ENCODE measurements at places on chromosomes 6 and 20.

DNA sequence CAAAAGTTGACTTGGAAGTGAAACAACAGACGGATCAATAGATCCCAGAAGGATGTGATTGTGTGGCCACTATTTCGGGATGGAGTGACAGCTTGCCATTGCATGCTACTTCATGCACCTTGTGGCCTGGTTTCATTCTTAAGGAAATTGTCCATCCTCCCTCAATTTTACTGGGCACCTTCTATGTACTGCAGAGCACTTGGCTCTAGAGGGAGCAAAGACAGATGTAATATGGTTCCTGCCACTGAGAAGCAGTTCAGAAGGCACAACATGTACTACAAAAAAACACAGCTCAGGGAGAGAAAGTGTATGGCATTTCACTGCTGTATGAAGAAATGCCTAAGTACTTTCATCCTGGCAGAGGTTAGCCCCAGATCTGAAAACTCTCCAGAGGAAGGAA is 91.9 kb downstream of the FOXA2 start:
- no peak for DNase-seq

GRCh38 chr6:82861121-82861520 is 204.5 kb downstream of the UBE3D start:
- DNase-seq = no peak

GRCh38 chr6:138404666-138405337 is 779 bp downstream of the HEBP2 start:
- DNase-seq = peak; percentile 80

GRCh38 chr6:35742842-35743241 is 6.0 kb downstream of the ARMC12 start:
- DNase-seq = no peak

DNA sequence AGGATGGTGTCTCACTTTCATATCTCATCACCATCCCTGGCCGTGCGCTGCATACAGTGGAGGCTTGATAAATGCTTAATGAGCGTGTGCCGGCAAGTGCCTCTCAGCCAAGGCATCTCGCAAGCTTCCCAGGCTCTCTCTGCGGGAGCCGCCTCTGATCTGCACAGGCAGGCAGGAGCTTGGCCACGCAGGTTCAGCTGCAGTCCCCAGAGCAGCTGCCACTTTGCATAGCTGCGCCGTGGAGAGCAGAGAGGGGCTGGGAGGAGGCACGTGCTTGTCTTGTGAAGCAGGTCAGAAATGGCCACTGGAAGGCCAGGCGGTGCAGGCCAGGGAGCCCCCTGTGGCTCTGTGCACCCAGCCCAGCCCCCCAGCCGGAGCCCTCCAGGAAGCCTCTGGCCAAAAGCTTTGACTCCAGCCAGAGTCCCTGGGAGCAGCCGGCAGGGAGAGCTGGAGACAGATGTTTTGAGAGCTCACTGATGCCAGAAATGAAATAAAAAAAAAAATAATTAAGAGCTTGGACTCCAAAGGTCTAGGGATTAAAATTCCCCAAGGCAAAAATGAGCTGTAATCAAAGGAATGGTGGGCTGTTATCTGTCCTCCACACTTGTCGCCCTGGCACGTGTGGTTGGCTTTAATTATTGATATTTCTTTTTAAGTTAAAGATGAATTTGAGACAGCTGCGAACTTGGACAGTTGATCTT is 377.0 kb downstream of the CDH4 start:
- DNase-seq = peak; percentile 22

- DNase-seq = no peak
Measured at GRCh38 chr6:72976484-72976883, 248.8 kb downstream of the KHDC1L start.

GRCh38 chr6:150286912-150287311 is 81.9 kb upstream of the IYD start:
- DNase-seq = no peak

DNA sequence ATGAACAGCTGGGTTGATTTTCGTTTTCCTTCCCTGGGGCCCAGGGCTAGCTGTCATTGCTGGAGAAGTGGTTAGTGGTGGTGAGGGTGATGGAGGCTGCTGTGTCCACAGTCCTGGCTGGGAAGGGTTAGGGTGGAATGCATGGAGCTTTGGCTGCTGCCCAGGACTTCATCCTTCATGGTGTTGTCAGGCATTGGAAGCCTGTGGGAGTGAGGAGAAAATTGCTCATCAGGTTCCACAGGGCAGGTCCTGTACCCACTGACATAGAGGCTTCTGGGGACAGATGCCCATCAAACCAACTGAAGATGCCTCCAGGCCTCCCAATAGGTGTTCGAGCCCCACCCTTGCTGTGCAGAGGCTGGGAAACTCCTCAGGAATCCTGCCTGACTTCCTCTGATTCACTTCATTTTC is 262.4 kb upstream of the SUPT3H start:
- no peak for DNase-seq

- no peak for DNase-seq
Measured at GRCh38 chr20:44003609-44004008, 89.0 kb downstream of the TOX2 start.

GRCh38 chr20:35604449-35604747 is 11.2 kb upstream of the SPAG4 start:
- peak; percentile 47 for DNase-seq

- DNase-seq = no peak
Measured at GRCh38 chr6:169720207-169720855, 4.0 kb downstream of the PHF10 start.

- DNase-seq = peak; percentile 47
Measured at GRCh38 chr20:63540417-63541186, 3.4 kb upstream of the PTK6 start.

DNA sequence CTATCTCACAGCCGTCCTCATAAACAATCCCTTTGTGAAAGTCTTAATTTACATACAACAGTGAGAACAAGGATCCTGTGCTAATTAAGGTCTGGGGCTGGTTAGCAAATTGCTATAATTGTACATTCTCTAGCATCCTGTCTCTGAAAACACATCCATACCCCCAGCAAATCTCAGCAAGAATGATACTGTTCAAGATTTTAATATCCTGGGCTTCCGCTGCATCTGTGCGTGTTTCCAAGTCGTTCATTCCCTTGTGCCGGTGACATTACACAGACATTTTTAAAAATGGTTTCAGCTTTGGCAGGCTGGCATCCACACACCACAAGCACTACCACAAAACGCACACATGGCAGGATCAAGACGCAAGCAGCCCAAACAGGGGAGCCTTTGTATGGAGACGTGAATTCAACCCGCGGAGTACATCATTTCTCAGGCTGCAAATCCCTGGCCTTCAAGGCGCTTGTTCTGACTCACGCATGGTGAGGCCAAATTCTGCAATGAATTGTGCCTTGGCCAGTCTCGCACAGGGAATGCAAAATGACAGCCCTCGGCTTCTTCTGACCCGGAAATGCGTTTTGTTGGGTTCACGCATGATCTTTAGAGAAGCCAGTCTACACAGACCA is 20.3 kb downstream of the ZMYND8 start:
- DNase-seq = no peak

GRCh38 chr6:1868561-1869261 is 259.0 kb downstream of the FOXC1 start:
- DNase-seq = no peak

- DNase-seq = no peak
Measured at GRCh38 chr20:1952737-1953530, 40.9 kb downstream of the PDYN start.

DNA sequence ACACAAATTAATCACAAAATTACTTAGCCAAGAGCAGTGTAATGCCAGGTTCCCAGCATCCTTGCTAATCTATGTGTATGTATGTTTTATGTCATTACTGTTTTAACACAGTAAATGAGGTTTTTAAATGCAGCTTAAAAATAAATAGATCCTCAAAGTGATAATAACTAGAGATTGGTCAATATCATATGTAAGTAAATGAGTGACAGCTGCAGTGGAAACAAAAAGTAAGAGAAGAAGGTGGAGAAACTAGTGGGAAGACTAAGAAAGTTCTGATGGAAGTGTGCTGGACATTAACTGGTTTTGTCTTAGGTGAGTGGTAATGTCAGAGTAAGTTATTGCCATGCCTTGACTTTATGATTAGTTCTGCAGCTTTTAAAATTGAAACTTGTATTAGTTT is 1.9 kb upstream of the GJB7 start:
- no peak for DNase-seq

GRCh38 chr6:148693882-148694484 is 52.8 kb upstream of the UST start:
- DNase-seq = no peak

DNA sequence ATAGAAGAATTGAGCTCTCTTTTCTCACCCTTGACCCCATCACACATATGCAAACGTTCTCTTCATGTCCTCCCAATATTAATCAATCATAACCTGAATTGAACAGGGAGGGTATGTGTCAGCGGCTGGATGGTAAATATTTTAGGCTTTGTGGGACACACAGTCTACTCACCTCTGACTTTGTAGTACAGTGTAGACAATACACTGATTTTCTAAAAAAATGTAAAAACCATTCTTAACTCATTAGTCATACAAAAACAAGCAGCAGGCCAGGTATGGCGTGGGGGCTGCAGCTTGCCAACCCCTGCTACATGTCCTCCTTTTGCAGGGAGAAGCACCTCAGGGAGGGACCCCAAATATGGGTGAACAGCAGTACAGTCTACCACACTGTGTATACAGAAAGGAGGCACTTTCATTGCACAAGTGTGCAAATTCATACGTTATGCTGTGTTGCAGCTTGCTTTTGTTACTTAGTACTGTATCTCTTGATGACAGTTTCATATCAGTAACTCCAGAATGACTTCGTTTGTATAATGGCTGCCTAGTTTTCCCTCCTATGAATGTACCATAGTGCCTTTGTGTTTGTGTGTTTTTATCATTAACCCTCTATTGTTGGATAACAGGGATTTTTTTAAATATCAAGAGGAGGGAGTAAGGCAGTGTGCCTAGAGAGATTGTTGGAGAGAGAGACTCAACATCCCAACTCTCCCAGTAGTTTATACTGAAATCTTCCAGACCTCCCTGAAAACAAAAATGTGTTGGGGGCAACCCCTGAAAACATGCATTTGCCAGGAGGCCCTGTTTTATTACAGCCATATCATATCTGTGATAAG is 214.3 kb downstream of the ZMYND8 start:
- DNase-seq = no peak

GRCh38 chr6:19327241-19327640 is 509.9 kb upstream of the ID4 start:
- no peak for DNase-seq

DNA sequence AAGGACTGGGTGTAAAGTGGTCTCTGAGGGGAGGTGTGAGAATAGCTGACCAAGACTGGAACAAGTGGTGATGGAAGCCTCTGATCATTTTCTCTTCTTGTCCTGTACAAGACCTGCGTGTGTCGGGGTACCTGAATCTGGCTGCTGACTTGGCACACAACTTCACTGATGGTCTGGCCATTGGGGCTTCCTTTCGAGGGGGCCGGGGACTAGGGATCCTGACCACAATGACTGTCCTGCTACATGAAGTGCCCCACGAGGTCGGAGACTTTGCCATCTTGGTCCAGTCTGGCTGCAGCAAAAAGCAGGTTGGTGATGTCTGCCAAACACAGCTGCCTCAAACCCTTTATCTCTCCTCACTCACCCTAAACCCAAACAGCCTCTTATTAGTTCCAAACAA is 1.7 kb upstream of the HSD17B8 start:
- no peak for DNase-seq

DNA sequence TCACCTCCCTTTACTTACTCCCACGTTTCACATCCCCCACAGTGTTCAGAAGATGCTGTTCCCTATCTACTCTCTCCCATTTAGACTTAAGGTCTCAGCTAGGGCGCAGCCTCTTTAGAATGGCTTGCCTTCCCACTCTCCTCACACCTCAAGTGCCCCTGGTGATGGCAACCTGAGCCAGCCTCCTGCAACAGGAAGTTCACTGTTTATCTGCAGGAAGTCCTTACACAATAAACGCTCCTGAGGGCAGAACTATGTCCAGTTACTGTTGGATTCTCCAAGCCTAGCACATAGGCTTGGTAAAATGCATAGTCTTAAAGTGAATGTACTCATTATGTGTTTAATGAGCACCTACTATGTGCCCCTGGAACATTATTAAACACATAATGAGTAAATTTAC is 21.9 kb upstream of the RAB22A start:
- no peak for DNase-seq

DNA sequence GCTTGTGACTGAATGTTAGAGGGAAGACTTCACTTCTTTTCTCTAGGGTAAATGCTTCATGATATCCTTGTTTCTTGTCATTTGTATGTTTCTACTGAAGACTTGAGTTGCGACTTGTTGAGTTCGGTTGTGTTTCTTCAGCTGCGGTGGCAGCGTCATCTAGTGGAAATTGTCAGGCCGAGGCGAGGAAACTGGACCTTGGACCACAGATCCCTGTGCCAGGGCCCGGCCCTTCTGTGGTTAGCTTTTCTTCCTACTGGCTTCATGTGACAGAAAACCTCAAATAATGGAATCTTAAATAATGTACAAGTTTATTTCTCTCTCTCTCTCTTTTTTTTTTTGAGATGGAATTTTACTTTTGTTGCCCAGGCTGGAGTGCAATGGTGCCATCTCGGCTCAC is 12.4 kb downstream of the MTHFD1L start:
- no peak for DNase-seq

DNA sequence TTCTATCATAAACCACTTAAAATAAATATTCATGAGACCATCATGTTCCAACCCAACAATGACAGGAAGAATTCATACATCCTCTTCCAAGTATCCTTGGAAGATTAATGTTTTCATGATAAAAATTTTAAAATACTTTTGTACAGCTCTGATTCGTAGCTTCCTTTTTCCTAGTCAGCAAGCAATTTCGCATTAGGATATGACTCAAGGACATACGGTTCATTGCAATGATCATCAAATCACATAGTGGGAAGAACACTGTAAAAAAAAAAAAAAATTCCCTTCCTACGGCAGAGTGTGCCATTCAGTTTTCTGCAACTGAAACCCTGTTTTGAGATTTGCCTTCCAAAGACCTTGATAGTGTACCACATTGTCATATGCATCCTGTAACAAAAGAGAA is 35.3 kb upstream of the GFOD1 start:
- no peak for DNase-seq

DNA sequence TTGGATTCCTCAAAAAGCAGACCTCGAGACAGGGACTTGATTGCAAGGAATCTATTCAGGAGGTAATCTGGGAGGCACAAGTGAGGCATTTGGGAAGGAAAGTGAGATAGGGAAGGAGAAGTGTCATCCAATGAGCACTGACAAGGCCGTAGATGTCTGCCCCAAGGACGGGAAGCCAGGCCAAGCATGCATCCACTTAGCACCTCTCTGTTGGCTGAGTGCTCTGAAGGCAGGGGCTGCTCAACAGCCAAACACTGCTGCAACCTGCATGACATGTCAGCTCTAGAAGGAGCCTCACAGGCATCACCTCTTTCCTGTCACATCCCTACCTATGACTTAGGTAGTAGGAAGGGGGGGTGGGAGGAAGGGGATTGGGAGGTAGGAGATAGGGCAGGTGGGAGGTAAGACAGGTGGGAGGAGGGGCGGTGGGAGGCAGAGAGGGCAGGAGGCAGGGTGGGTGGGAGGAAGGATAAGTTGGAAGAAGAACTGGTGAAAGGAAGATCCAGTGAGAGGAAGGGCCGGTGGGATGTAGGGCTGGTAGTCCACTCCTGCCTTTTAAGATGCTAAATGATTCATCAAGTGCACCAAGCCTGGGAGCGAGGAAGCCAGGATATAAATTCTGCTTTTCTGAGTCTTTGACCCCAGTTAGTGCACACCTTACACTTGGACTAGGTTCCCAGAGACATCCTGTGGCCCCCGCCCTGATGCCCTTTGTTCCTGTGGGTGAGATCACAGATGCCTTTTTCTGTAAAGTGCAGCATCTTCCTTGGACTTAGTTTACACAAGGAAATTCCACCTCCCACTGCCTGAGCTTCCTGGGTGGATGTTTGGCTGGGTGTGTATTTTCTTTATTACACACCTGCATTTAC is 83.8 kb upstream of the NXT1 start:
- DNase-seq = no peak

GRCh38 chr6:127980996-127981395 is 80.1 kb upstream of the THEMIS start:
- DNase-seq = no peak

All from right kidney (tissue), 9 donors.